Right ventricle myocardium inferior (tissue), 1 donor: ENCODE measurements at places on chromosomes 11 and 22. TPM values are rescaled to one million over a fixed set of nuclear protein-coding genes. Genes with fewer than 3 reads are reported as not detected.

EXPH5 gene
- total RNA-seq = 2.2 TPM

VSTM5 gene
- 0.08 TPM for total RNA-seq

OR10S1 gene
- not detected for total RNA-seq

- DNase-seq = no peak
Observed at GRCh38 chr11:71446942-71447688, 1.1 kb downstream of the DHCR7 start.

GRCh38 chr11:117649296-117650055 lies 147.5 kb downstream of the DSCAML1 start:
- DNase-seq = no peak
